M059J (cell line): ENCODE measurements at places on chromosomes 4 and X.

GRCh38 chrX:22660756-22661155 is 339.0 kb upstream of the DDX53 start:
- no peak for DNase-seq

- no peak for DNase-seq
Measured at GRCh38 chr4:48178931-48179330, 44.9 kb upstream of the TXK start.

- DNase-seq = no peak
Measured at GRCh38 chrX:6021316-6022091, 207.2 kb downstream of the NLGN4X start.

GRCh38 chr4:190020790-190021717 is 6.0 kb downstream of the FRG2 start:
- peak; percentile 73 for DNase-seq

DNA sequence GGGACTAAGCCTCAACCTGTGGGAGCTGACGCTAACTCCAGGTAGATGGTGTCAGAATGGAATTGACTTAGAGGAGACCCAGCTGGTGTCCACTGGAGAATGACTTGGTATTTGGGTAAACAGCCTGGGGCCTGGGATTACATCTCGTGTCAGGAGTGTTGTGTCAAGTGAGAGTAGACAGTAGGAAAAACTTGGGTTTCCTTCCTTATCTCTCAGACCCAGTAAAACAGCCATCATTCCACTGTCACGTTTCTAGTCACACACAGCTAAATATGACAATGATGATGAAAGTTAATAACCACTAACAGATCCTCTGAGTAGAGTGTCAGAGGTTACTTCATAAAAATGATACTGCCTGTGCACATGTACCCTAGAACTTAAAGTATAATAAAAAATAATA is 13.8 kb downstream of the ZNF674 start:
- no peak for DNase-seq

- no peak for DNase-seq
Measured at GRCh38 chrX:44506678-44507077, 36.0 kb downstream of the FUNDC1 start.

DNA sequence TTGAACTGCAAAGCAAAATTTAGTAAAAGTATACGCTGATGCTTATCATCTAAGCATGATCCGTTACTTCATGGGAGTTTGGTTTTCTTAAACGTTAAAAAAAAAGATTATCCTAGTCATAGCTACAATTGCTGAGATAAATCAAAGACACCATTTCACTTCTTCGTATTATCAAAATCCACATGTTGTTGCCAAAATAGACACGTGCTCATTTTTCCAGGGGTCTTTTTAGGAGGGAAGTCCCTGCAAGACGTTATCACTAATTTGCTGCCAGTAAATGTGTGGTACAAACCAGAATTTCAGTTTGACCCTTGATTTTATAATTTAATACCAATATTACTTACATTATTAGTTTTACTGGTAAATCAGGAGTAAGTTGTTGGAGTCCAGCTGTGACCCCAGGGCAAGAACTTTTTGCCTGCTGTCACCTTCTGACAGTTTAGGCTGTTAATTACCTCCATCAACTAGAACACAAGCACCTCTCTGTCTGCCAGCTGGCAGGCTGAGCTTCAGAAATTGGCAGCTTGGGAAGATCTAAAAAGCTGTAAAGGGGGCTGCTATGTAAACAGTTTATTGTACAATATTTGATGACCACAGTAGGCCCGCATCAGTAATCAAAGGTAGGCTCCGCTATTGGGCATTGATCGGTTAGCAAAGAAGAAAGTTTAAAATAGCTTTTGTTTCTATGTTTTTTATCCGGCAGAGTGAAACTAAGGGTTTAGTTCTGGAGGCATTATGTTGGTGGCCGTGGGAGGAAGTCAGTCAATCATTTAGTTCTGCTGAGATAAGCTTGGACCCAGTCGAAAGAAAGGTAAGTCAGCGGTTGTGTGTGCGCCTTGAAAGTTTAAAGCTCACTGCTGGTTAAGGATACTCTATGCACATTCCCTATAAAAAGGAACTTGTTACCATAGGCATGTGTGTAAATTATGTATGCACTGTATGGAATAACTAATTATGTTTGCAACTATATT is 196.4 kb downstream of the FBXO8 start:
- no peak for DNase-seq

GRCh38 chr4:107832275-107832807 is 7.6 kb downstream of the SGMS2 start:
- DNase-seq = no peak

DNA sequence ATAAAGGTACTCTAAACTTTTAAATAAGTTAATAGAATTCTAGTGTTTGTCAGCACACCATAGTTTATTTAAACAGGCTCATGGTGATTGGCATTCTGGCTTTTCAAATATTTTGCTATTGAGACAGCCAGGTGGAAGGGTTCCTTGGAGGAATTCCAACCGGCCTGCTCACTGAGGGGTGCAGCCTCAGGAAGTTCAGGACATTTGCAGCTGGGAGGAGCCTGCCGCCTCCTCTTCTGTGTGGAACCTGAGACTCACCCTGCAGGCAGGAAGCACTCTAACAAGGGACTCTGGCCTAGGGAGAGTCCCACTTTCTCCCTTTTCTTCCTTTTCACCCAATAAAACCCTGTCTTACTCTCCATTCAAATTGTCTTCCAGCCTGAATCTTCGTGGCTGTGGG is 1328.0 kb downstream of the FSTL5 start:
- peak; percentile 21 for DNase-seq

- peak; percentile 41 for DNase-seq
Measured at GRCh38 chr4:142840516-142841123, 5.5 kb downstream of the INPP4B start.

DNA sequence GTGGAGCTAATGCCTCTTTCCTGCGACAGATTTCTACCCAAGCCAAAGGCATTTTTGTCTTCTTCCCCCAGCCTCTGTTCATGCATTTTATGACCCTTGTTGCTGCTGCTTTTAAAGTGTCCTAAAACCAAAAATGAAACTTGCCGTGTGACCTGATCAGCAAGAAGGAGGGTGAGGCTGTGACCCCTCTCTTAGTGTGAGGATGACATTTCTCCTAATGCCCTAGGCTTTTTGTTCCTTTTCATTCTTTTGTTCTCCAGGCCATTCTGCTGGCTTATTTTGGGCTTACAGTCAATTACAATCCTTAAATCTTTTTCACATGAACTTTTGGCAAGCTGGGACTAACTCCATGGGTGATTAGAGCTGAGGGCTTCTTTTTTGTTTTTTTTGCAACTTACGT is 34.4 kb downstream of the PTTG2 start:
- DNase-seq = no peak

DNA sequence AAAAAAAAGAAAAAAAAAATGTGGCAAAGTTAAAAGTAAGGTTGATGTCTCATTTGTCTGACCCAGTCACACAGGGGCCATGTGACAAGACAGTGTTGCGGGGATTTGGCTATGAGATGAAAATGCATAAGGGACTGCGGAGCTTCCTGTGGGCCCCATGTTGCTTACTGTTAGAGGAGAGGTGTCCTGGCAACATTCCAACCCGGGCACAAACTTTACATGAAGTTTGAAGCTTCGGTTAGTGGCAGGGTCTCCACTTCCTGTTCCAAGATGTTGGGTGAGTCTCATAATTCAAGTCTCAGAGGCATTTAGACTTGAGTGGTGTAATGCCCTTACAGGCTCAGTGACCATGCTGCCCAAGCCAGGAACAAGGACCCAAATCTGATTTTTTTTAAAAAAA is 111.3 kb downstream of the MAML3 start:
- DNase-seq = no peak

DNA sequence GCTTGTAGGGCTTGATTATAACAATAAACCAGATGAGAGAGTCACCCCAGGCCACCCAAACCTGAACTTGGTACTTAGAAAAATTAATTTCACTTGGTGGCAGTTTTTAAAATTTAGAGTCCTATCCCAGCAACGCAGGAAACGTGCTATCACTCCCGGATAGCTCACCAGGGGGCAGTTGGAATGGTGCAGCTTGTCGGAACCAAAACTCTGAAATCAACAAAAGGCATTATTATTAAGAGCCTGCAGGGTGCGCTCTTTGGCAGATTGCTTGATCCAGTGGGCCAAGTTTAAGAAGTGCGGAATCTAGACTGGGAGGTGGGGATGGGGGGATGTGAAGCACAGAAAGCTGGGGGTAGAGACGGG is 2.4 kb downstream of the FRAS1 start:
- DNase-seq = peak; percentile 70

GRCh38 chr4:153181293-153181692 is 22.9 kb upstream of the TRIM2 start:
- DNase-seq = peak; percentile 92

DNA sequence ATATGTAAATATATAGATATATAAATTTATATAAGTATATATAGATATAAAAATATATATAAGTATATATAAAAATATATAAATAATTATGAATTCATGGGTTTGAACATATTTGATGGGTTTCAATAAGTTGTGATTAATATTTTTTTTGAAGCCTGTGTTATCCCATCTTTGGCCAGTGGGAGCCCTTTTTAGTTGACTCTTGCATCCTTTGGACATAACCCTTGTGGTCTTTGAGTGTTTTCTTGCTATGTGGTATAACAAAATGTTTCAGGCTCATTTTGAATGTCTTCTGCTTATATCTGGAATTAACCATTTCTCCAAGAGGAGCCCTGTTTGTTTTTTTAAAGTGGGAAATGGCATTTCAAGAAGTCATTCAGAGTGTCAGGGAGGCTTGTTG is 15.2 kb downstream of the SNX25 start:
- no peak for DNase-seq

GRCh38 chr4:155761916-155762315 is 3.1 kb downstream of the GUCY1B1 start:
- DNase-seq = no peak

DNA sequence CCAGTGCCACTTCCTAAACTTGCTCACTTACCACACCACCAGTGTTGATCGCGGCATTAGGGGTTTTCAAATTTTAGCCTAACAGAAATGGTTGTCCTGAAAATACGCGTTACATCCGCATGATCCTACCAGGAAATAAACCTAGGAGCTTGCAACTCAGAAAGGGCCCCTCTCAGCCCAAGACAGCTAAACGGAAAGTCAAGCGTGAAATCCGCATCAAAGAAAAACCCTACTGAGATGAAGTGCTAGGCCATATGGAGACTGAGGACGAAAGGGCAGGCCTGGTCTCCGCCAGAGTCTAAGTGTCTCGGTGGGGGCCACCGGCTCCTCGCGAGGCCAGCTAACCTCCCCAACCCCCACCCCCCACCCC is 626 bp downstream of the YTHDC1 start:
- peak; percentile 36 for DNase-seq

DNA sequence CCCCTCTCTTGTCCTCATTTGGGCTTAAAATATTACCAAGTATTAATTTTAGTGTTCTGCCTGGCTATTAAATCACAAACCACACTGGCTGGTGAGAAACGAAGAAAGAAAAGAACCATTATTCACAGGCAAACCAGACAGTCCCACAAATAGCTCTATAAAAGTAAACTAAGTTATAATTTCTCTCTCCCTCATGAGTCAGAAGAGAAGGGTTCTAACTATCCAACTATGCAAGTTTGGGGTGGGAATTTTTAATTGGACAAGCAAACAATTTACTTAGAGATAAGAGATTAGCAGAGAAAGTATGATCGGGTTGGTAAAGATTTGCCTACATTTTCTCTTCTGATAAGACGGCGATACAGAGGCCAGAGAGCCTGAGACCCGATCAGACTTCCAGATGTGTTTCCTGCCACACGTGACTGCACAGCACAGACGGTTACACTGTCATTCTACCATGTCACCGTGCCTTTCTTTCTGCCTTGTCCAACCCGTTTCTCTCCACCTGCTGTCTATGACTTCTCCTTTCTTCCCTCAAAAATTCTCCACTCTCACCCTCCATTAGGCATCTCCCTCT is 52.3 kb downstream of the MEPE start:
- DNase-seq = no peak

DNA sequence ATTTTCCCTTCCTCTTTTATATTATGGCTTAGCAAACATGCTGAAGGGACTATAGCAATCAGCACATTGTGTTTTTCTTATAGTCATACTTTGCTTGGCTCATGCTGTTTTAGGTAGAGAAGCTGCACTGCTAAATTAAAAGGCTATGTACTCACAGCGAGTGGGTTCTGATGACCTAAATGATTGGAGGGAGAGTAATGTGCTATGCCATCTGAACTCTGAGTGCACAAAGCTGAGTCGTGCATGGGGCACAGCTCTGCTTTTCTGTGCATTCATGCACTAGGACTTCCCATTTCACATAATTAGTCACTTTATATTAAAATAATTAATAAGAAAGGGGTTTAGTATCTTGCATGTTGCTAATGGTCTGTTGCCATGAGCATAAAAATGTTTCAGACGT is 132.7 kb upstream of the ADGRL3 start:
- DNase-seq = no peak
